ENCODE measurements at places on chromosomes 3 and 15.

DNA sequence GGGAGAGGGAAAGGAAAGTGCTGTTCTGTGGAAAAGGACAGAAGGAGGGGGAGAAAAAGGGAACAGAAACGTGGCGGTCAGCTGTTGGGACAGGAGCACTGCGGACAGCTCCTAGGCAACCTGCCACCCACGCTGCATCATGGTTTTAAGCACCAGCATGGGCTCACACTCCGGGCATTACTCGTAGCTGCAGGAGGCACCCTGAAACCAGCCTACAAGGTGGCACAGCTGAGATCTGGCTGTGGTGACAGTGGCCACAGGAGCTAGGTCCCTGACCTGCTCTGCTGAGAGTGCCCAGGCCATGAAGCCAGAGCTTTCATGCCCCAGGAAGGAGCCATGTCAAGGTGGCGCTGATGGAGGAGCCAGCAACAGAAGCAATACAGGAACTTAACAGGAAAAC is 161.4 kb upstream of the ST8SIA2 start:
- no peak for DNase-seq

- DNase-seq = no peak
These were observed 4.2 kb upstream of the TRAT1 start for GRCh38 chr3:108818404-108818803.

DNA sequence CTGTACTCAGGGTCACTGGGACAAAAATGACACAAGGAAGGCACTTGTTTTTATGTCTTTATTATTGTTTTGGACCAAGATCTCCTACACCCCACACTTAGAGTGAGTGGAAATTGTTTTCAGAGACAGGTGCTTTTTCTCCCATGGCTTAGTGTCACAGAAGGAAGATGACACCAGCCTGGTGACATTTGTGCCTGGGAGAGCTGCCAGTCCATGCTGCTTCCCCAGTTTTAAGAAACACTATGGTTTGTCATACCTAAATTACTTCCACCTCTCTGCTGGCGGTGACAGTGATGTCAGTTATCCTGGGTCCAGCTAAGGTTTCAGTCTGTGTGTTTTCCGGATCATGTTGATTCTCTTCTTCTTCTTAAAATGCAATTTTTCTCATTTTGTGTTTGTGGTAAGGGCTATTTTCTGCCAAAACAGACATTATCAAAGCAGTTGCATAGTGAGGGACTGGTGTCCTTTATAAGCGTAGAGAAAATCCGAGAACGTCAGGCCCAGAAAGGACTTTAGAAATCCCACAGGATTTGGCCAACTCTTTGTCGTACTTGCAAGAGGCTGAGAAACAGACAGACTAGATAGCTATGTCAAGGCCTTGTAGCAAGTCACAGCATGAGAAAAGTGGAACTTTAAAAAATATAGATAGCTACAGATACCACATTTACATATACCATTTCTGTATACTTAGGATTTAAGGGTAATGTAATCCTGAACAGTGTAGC is 149.5 kb downstream of the TP63 start:
- no peak for DNase-seq

DNA sequence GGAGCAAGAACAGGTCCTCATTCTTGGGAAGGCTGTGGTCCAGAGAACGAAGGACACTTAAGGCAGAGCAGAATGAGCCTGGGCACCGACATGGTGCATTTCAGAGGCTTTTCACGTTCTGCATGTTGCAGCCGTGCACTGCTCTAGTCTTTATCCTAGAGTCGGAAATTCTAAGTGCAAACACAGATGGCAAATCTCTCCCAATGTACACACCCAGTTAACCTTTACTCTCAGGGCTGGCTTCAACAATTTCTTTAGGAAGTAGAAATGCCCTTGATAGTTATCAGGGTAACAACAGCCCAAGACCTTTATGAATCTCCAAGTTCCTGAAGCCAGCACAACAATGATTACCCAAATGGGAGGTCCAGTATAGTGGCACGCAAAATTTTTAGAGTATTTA is 39.1 kb upstream of the LRTM1 start:
- DNase-seq = no peak

DNA sequence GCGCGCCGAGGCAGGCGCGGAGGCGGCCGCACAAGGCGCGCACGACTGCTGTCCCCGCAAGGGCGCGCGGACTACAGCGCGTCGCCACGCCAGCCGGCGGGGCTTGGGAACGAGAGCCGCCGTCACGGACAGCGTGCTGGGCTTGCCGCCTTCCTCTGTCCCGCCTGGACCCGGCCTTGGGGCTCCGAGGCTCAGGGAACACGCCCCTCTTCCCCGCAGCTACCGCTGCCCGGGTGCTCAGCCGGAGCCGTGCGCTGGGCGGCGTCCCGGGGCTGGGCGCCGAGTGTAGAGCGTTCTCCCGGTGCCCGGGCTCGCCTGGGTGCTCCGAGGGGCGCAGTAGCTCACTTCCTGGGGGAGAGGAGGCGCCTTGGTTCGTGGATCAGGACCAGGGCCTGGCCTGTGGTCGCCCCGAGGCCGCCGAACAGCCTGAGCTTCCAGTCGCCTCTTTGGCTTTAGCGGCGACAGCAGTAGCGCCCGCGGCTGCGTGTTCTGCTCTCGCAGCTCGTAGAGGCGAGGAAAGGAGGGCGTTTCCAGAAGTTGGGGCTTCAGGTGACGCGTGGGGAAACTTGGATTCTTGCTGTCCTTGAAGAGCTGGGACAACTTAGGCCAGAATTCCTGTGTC is 226.7 kb upstream of the C2CD4B start:
- DNase-seq = peak; percentile 16

- no peak for DNase-seq
These were observed 41.7 kb upstream of the ADAMTS17 start for GRCh38 chr15:100383302-100384107.
